ENCODE measurements at places on chromosomes 2 and 18.

DNA sequence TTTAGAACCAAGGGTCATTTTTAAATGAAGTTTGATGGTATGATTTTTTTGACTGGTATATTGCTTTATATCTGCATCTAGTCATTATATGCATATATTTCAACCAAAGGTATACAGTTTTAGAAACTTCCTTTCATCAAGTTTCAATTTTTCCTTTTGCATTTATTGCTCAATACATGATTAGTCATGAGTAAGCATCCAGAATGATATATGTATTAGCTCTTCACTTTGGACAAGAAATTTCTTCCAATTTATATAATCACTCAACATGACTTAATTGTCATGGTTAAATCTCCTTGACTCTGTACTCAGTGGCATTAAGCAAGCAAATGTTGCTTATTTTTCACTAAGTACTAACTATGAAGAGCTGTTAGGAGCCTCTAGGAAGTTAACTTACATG, 123.6 kb downstream of the PLCL1 start:
- DNase-seq, result no peak

DNA sequence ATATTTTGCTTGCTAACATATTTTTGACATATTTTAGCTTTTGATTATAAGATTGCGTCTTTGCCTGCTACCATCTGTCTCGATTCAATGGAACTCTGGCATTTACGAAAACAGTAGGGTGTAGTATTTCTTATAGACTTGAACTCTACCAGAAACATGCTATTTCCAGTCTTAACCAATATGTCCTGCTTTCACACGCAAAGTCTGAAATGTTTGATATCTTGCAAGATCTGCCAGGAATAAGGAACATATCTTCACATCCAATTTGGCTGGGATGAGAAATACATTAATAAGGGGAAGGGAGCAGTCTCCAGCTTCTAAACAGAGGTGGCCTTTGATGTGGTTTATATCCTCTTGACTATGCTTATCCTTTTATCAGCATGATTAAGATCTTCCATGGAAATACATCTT, 299.4 kb downstream of the ZNF521 start:
- DNase-seq, result no peak

GRCh38 chr2:66340521-66340920, 94.4 kb upstream of the MEIS1 start:
- DNase-seq, result no peak

DNA sequence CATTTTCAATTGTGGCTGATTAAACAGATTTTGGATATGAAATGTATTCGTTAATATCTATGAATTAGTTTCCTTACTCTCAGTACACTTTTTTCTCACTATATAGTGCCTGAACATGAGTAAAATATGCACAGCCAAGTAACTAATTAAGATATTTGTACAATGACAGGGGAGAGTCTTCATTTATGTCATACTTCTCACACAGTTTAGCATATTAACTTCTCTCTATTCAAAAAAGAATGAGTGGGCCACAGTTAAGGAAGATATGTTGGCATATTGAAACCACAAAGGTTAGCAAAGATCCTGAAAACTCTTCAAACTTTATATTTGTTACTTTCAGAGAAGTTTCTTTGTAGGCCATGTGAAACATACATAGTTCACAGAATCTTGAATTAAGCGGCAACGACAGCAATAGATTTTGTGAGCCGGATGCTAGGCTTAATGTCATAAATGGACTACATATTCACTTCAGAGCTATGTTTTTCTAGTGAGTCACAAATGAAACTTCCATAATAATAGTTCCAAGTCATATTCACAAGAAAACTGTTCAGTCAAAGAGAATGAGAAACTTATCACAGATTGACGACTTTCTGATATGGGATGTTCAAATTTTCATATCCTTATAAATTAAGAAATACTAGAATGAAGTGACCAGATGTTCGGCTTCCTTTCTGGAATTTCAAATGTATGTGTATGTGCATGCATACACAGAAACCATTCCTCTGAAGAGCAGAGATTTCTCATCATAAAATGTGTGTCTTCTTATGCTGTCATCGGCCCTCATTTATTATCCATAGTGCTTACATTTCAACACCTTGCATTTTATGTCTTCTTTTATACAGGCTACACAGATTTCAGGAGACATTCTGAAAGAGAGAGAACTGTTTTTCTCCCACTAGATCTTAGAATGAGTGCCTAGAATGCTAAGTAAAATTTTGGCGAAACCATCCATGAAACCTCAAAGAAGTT, 584.0 kb downstream of the SATB2 start:
- DNase-seq, result no peak
